ENCODE measurements at places on chromosomes 12 and 14. TPM values are rescaled to one million over a fixed set of nuclear protein-coding genes. Genes with fewer than 3 reads are reported as not detected.

The FOXA1 gene
- polyA plus RNA-seq = 8.8 TPM

GRCh38 chr14:100777818-100778525 lies 47.9 kb upstream of the MEG3 start:
- DNase-seq = no peak

The NTF3 gene
- polyA plus RNA-seq = 11.3 TPM

- DNase-seq = no peak
Observed at GRCh38 chr14:69066396-69067171, 86.3 kb downstream of the DCAF5 start.

The MAP3K9 gene
- 0.25 TPM for polyA plus RNA-seq

The CHMP4A gene
- 111 TPM for polyA plus RNA-seq

DNA sequence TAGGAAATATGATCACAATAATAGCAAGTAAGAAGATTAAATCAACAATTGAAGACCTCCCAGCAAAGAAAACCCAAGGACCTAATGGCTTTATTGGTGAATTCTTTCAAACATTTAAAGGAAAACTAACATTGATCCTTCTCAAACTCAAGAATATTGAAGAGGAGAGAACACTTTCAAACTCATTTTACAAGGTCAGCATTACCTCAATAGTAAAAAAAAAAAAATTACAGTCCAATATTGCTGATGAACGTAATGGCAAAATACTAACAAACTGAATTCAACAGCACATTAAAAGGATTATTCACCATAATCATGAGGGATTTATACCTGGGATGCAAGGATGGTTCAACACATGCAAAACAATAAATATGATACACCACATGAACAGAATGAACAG lies 33.7 kb upstream of the LGR5 start:
- DNase-seq = no peak

GRCh38 chr14:39628087-39628486 lies 195.9 kb upstream of the FBXO33 start:
- no peak for DNase-seq

Measured in urinary bladder (tissue), 4 donors.